ENCODE measurements at places on chromosomes 4 and X.

DNA sequence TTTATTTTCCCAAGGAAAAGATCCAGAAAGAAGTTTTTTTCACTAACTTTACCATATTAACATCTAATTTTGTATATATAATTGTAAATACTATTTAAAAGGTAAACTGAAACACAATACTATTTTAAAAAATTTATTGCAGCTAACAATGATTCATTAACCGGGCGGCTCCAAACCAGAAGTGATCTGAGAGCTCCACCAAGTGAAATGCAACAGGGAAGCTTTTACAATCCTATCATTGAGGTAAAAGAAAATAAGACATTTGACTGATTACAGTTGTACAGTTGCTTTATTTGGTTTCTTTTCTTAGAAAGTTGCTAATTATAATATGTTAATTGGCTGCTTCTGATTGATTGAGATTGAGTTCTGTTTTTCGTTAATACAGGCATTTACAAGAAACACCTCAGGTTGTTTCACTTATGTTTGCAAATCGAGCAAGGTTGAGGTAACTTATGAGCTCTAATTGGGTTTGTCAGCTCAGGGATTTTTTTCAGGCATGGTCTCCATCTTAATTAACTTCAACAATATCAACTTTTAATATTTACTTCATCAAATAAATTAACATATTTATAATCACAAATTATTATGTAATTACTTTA lies 220.2 kb upstream of the UGT8 start:
- no peak for DNase-seq

- no peak for DNase-seq
Observed at GRCh38 chr4:15848191-15848842, 70.2 kb downstream of the CD38 start.

- DNase-seq = no peak
Observed at GRCh38 chrX:131262738-131263679, 26.1 kb downstream of the IGSF1 start.

DNA sequence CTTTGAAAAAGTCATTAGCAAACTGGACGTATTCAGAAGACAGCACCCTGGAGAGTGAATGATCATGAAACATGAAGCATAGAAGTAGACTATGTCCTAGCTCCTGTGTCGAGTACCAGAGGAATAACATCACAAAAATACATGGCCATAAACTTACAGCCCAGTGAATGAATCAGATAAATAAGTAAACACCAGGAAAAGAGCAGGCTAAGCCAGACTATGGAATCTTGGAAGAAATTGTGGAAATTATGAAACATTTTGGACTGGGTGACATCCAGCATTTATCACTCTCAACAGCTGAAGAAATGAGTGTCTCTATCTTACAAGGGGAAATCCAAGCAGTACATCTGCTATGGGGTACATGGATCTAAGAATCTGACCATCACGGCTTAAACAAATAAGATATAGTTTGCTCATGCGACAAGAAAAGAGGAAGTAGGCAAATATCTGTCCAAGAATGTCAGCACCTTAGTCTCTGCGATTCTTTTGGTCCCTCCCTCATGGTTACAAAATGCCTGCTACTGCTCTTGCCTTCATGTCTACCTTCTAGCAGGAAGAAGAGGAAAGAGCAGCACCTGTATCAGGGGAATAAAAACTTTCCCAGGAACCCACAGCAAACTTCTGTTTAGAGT lies 481.5 kb downstream of the BCOR start:
- no peak for DNase-seq

DNA sequence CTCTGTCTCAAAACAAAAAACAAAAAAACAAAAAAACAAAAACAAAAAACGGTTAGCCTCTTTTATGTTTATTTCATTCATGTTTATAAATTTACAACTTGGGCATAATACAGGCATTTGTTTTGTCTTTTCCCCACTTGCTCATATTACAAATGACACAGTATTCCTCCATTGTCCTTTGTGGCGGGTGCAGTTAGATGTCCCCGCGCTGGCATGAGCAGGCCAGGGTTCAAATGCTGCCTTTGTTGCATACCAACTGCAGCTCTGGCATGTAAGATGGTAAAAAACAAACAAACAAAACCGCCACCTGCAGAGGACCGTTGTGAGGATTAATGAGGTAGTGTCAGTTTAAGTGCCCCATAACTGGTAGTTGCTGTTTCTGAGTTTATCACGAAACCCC lies 16.1 kb upstream of the HPF1 start:
- no peak for DNase-seq

DNA sequence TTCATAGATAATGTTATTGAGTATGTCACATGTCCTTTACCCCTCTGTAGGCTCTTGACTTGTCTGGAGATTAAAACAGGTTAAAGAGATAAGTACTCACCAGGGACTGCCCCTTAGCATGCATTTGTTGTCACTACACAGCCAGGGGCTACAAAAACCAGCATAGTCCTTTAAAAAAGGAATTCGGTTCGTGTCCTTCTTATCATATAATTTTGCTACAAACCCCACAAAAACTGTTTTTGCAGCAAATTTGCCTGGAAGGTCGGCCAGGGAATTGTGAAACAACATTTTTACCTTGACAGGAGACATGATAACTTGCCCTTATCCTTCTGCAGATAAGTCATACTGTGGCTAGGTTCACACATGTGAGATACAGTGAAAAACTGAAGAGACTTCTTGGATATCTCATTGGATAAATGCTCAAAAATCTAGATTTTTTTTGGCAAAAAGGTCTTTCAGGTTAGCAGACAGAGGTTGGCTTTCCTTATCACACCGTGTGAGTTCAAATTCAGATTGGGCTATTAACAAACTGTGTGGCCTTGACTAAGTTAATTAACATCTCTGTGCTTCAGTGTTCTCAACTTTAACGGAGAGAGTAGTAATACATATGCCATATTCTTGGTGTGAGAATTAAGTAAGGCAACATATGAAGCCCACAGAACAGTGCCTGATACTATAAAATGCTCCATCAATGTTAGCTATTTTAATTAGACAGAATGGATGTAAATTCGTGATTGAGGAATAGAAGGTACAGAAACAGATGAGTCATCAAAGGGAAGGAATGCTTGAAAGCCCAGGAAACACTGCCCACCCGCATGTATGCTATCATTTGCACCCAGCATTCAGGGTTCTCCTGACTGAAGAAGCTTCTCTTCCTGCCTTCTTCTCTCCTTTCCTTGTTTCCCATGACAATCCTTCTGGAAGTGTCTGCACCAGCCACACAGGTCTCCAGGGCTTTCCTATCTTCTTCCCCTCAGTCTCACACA lies 30.0 kb downstream of the FAM9C start:
- DNase-seq = no peak

DNA sequence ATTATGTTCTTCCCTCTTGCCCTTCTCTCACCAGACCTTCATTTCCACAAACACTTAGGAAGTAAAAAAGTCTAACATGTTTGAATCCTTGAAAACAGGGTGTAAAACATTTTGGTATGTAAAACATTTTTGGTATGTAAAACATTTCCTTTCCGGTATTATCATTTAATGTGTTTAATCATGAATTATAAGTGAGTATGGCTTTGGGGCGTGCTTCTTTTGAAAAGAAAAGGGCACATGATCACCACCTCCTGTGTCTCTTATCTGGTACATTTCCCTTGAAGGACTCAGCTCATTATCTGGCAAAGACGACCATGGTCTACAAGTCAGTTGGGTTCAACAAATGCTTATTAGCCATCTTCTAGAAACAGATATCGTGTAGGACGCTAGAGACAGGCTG lies 283.6 kb downstream of the FRMPD4 start:
- DNase-seq = no peak

DNA sequence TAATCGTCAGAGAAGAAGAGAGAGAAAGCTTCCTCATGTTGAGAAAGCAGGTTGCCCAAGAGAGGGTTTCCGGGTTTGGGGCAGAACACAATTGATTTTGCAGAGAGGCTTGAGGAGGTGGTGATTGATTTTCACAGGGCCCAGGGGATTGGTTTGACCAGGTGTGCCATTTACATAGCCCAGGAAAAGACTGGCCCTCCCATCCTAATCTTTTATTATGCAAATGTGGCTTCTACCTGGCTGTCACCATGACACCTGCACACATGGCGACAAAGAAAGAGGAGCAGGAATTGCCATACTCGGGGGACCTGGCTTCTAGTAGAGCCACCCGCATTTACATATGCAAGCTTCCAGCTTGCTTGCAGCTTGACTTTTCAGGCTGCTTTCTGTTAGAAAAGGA lies 405.3 kb downstream of the PPP4R3C start:
- DNase-seq = no peak

- DNase-seq = no peak
Observed at GRCh38 chr4:187576751-187577150, 418.8 kb upstream of the ZFP42 start.

GRCh38 chrX:71955530-71956120 lies 45.0 kb downstream of the NHSL2 start:
- no peak for DNase-seq

GRCh38 chrX:49838374-49838773 lies 9.3 kb downstream of the PAGE4 start:
- peak; percentile 2 for DNase-seq

DNA sequence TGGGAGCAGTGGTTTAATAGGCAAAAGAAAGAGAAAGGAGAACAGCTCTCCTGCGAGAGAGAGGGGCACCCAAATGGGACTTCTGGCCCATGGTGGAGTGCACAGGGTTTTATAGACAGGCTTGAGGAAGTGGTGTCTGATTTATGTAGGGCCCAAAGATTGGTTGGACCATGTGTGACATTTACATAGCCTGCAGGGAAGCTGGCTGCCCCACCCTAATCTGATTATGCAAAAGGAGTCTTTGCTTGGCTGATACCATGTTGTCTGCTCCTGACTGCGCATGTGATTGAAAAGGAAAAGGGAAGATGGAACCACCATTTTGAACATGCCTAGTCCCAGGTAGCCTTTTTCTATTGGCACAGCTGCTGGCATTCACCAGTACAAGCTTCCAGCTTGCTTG lies 100.0 kb upstream of the DIPK2B start:
- DNase-seq = no peak

- DNase-seq = no peak
Observed at GRCh38 chr4:24561438-24562139, 22.8 kb downstream of the DHX15 start.

GRCh38 chrX:115362334-115363095 lies 73.0 kb downstream of the LUZP4 start:
- DNase-seq = no peak

- DNase-seq = no peak
Observed at GRCh38 chrX:2888309-2888708, 40.8 kb downstream of the ARSD start.

- DNase-seq = no peak
Observed at GRCh38 chrX:137363559-137363958, 202.4 kb upstream of the ZIC3 start.

DNA sequence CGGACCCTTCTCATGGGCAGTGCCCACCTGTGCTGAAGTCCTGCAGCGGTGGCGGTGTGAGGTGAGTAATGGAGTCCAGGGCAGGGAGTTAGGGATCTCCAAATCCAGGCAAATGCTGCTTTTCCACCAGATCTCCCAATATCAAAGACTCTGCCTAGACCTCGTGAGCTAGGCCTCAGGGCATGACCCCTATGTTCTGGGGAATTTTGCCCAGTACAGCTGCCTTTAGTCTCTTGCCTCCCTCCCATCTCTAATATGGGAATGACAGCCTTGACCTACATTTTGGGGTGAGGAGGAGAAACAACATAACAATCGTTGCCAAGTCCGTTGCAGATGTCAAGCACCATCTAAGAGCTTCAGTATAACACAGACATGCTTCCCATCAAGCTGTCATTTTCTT lies 7.3 kb downstream of the PAK3 start:
- DNase-seq = no peak

- DNase-seq = no peak
Observed at GRCh38 chr4:186728631-186729271, 5.1 kb upstream of the FAT1 start.

DNA sequence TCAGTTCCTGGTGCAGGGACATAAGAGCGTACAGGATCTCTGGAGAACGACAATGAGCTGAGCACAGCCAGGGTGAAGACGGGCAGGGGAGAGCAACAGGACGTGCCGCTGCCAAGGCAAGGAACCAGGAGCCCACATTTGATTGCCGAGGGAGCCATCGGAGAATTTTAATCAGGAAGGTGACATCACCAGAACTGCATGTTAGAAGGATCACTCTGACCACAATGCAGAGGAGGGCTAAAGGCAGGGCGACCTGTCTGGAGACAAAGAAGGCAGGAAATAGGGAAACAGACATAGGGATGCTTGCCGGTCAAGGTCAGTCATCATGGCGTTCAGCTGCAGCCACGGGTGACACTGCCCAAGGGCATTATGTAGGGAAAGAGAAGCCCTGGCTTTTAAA lies 81.4 kb downstream of the RBM47 start:
- DNase-seq = no peak

- DNase-seq = no peak
Observed at GRCh38 chr4:40305328-40306170, 29.6 kb upstream of the CHRNA9 start.

- DNase-seq = no peak
Observed at GRCh38 chrX:51694254-51694653, 11.6 kb upstream of the CENPVL2 start.

DNA sequence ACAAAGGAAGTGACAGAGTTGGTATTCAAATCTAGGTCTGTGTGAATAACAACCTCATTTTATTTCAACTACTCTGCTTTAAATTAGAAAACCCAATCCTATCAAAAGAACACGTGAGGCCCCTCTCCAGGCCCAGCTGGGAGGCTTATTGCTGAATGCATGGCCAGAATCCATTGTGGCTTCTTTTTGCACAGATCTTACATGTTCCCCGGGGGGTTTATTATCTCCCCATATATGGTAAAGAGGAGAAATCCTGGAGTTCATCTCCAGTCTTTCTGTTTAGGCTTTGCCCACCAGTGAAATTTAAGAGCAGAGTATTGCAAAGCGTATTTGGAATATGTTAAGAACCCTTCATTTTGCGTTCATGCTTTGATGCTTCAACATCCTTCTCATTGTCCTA lies 655.6 kb downstream of the IL1RAPL1 start:
- no peak for DNase-seq

- no peak for DNase-seq
Observed at GRCh38 chr4:153241295-153241694, 37.1 kb downstream of the TRIM2 start.

- DNase-seq = no peak
Observed at GRCh38 chr4:94409962-94410361, 41.8 kb upstream of the PDLIM5 start.

GRCh38 chr4:122922877-122923511 lies 597 bp upstream of the NUDT6 start:
- DNase-seq = peak; percentile 24

DNA sequence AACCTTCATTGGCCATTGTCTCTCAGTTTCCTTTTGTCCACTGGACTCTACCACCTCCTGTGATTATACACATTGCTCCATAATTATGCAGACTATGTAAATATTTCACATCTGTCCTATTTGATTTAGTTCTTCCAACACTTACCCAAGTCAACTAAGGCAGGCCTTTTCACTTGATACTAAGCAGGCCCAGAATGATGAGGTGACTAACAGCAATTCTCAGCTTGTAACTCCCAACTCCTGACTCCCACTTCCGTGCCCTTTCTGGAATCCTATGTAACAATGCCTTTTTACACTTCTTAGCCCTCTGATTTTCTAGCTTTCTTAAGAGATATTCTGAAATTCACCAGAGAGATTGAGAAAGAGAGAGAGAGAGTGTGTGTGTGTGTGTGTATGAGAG lies 6.6 kb downstream of the PAK3 start:
- DNase-seq = no peak

Data from cerebellar nuclear complex (tissue), 1 donor.